Progenitor cell of endocrine pancreas (in vitro differentiated cells): ENCODE measurements at places on chromosomes 1 and 21. TPM values are rescaled to one million over a fixed set of nuclear protein-coding genes. Genes with fewer than 3 reads are reported as not detected.

Gene BEST4
- 2.1 and 2.4 TPM in 2 replicates for total RNA-seq

Gene CFHR4
- total RNA-seq = not detected in 2 replicates

Gene OR2L8
- not detected in 2 replicates for total RNA-seq

Gene FCGR3B
- not detected in 2 replicates for total RNA-seq

Gene ZNF593OS
- total RNA-seq = not detected in 2 replicates
